Osteoblast (primary cell): ENCODE measurements at places on chromosomes 2 and 18. TPM values are rescaled to one million over a fixed set of nuclear protein-coding genes. Genes with fewer than 3 reads are reported as not detected.

LRATD1 gene
- total RNA-seq: 5.8 and 10.0 TPM in 2 replicates

GCG gene
- not detected in 2 replicates for total RNA-seq

DNA sequence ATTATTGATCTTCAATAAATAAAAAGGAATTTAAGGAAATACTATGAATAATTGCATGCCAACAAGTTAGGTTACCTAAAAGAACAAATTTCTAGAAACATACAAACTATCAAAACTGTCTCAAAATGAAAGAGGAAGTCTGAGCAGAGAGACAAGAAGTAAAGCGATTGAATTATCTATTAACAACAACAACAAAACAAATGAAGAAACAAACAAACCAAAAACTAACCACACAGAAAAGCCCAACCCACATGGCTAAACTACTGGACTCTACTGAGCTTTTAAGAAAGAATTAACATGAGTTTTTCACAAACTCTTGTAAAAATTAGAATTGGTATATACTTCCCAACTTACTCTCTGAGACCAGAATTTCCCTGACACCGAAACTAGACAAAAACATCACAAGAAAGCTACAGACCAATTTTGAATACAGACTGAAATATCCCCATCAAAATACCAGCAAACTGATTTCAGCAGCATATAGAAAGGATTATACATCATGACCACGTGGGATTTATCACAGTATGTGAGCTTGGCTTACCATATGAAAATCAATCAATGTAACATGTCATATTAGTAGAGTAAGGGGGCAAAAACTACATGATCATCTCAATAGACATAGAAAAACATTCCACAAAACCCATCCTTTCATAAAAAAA is 16.6 kb upstream of the GALNT1 start:
- no peaks in the 10 kb centered on the region for H3K4me1 ChIP-seq
- no peaks in the 10 kb centered on the region for H3K27me3 ChIP-seq
- H3K36me3 ChIP-seq: no peaks in the 10 kb centered on the region
- H3K27ac ChIP-seq: no peak overlapping the region
- DNase-seq: no peak
- H3K4me3 ChIP-seq: no peak overlapping the region

- DNase-seq: no peak
- H3K4me3 ChIP-seq: no peak overlapping the region
- H3K27me3 ChIP-seq: no peaks in the 10 kb centered on the region
- H3K36me3 ChIP-seq: no peaks in the 10 kb centered on the region
Measured at GRCh38 chr2:7014174-7014640, 97.0 kb downstream of the RNF144A start.

DNA sequence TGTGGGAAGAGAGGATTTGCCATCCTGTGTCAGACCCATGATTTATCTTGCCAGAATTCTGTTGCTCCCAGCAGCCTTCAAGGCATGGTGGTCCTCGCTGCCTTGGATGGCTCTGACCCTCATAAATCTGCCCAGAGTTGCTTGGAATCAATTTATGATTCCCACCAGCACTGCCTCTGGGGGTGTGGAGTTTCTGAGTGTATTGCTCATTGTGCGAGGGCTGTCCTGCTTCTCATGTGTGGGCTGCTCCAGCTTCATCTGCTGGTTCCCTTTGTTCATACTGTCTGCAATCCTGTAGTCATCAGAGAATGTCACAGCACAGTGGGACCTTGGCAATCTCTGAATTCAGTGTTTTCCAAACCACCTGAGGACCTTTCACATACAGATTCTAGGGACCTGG is 139.8 kb downstream of the CLIP4 start:
- peaks cover 8% of the 10 kb centered on the region for H3K27me3 ChIP-seq
- H3K36me3 ChIP-seq: no peaks in the 10 kb centered on the region
- no peak overlapping the region for H3K27ac ChIP-seq
- no peak overlapping the region for H3K4me3 ChIP-seq
- no peak for DNase-seq

GRCh38 chr2:180133736-180134135 is 126.6 kb upstream of the CWC22 start:
- H3K4me1 ChIP-seq: peaks cover 9% of the 10 kb centered on the region
- no peak overlapping the region for H3K27ac ChIP-seq
- H3K27me3 ChIP-seq: no peaks in the 10 kb centered on the region
- H3K4me3 ChIP-seq: no peak overlapping the region
- H3K36me3 ChIP-seq: no peaks in the 10 kb centered on the region
